AG04449 (cell line): ENCODE measurements at places on chromosomes 5 and 9.

DNA sequence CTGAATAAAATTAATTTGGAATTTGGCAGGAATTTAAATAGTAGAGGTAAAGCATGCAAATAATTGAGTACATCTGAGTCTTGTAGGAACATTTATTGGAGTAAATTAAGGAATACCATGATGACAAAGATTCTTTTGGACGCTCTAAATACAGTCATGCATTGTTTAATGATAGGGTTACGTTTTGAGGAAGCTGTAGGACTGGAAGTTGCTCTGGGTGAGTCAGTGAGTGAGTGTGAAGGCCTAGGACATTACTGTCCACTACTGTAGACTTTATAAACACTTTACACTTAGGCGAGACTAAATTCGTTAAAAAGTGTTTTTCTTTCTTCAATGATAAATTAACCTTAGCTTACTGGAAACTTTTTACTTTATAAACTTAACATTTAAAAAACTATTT is 113.0 kb downstream of the FAM170A start:
- DNase-seq = no peak

DNA sequence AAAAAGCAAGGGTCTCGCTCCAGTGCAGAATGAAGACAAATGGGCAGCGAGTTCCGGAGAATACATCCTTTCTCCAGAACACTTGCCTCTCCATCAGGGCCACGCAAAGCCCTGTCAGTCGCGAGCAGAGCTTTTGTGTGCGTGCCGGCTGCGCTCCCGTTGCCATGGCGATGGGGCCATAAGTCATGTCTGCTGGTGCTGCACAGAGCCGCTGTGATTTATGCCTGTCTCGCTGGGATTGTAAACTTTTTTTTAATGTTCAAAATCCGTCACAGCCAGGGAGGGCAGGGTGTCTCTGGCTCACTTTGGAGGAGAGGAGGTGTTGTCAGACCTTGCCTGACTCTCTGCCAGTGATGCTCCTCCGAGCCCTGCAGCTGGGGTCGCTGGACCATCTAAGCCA is 272.7 kb downstream of the TRIM32 start:
- DNase-seq = no peak

- no peak for DNase-seq
These were observed 82.9 kb downstream of the RAPGEF1 start for GRCh38 chr9:131657037-131657377.

DNA sequence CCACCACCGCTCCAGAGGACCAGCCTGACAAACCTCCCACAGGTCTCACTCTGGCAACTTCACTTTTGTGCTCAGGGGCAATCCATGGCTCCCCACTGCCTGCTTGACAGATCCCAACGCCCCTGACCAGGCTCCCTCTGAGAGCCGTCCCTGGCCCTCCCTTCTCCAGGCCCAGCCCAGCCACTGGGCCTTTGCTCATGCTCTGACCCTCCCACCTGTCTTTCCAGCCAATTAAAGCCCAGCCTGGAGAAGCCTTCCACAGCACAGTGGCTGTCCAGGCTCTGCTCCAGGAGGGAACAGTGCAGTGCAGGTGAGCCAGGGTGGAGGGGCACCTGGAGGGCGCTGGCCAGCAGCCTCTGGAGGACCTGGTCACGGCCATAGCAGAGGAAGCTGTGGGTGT is 3.3 kb downstream of the ENTPD2 start:
- no peak for DNase-seq

DNA sequence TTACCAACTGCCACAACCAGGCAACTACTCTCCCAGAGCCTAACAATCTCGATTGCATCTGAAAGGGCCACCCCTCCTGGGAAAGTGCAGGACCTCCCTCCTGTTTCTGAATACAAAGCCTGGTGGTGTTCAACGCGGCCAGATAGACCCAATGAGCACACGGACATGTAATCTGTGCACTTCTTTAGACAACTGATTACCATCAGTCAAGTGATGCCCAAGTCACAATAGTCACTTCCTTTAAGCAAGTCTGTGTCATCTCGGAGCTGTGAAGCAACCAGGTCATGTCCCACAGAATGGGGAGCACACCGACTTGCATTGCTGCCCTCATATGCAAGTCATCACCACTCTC is 739 bp downstream of the C9orf72 start:
- DNase-seq = no peak

DNA sequence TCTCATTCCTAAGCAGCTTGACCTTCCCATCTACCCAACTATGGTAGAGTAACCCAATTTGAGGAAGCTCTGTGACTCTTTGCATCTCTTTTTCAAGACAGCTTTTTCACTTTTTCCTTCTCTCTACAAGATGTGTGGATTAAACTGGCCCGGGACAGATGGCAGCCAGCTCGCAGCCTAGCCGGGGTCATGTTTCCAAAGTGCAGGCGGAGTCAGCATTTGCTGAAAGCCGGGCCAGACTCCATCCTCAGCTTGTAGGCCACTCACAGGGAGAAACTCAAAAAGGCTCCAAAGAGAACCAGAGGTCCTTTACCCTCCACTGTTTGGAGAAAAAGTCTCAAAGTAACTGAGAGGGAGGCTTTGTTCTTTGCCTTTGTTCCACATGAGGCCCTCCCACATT is 286.8 kb upstream of the PANK3 start:
- no peak for DNase-seq

DNA sequence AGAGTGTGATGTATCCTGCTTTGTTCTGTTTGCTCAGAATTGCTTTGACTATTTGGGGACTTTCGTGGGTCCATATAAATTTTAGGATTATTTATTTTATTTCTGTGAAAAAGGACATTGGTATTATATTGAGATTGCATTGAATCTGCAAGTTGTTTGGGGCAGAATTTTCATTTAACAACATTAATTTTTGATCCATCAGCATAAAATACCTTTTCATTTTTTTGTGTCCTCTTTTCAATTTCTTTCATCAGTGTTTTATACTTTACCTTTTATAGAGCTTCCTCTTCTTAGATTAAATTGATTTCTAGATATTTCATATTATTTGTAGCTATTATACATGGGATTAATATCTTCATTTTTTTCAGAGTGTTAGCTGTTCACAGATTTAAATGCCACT is 40.8 kb upstream of the FBXL7 start:
- no peak for DNase-seq

DNA sequence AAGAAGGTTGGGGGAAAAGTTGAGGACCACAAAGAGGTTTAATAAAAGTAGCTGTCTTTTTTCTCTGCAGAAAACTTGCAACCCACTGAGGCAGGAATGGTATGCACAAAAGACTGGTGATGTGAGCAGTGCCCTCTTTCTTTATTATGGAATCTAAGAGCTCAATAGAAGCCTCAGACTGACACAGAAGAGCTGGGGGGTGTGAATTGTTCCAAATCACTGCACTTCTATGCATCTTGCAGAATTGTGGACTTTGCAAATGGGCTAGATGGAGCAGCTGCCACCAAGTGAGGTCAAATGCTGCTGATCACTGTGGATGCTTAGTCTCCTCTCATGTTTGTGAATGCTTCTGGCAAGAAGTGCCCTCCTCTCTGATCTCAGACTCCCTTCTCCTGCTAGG is 227.1 kb downstream of the ZSWIM6 start:
- no peak for DNase-seq

DNA sequence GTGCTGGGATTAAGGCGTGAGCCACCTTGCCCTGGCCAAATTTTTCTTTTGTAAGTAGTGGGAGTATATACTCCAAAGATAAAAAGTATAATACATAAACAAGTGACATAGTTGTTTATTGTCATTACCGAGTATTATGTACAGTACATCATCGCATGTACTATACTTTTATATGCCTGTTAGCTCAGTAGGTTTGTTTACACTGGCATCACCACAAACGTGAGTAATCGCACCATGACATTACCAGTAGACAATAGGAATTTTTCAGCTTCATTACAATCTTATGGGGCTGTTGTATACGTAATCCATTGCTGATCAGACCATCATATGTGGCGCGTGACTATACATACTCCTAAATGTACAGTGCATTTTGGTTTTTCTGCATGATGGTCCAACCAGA is 9.8 kb downstream of the SECISBP2 start:
- no peak for DNase-seq

DNA sequence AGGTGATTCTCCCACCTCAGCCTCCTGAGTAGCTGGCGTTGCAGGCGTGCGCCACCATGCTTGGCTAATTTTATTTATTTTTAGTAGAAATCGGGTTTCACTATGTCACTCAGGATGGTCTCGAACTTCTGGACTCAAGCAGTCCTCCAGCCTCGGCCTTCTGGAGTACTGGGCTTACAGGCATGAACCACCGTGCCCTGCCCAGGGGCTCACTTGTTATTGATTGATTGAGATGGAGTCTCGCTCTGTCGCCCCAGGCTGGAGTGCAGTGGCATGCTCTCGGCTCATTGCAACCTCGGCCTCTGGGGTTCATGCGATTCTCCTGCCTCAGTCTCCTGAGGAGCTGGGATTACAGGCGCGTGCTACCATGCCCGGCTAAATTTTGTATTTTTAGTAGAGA is 1.6 kb downstream of the HSPA4 start:
- no peak for DNase-seq

GRCh38 chr5:91277840-91278239 is 105.3 kb downstream of the ARRDC3 start:
- no peak for DNase-seq

DNA sequence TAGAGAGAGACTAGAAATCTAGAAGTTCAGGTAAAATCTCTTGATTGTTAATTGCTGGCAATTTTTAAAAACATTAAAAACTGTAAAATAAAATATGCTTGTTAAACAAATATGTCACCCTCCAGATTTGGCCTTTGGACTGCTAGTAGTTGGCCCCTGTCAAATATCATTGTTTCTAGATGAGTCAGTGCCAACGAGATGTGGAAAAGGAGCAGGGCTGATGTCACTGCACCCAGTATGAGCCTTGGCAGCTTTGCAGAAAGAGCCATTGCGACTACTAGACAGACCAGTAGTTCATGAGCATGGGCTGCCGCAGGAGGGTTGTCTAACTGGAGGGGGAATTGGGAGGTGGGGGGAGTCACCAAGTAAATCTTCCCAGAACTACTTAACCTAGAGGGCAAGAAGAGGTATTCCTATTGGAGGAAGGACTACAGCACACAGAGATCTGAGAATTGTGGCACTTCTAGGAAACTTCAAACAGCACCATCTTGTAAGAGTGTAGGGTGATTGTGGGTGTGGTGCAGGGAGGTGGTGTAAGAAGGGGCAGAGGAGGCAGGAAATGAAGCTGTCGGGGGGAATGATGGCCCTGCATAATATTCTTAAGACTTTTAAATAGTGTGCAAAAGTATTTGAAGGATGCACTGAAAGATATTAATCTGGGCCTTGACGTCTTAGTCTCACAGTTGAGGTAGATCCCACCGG is 7.1 kb upstream of the DOCK2 start:
- DNase-seq = peak; percentile 62

- no peak for DNase-seq
These were observed 39.6 kb upstream of the TIFAB start for GRCh38 chr5:135491552-135492318.

GRCh38 chr5:147400881-147401280 is 109.0 kb downstream of the DPYSL3 start:
- DNase-seq = no peak

DNA sequence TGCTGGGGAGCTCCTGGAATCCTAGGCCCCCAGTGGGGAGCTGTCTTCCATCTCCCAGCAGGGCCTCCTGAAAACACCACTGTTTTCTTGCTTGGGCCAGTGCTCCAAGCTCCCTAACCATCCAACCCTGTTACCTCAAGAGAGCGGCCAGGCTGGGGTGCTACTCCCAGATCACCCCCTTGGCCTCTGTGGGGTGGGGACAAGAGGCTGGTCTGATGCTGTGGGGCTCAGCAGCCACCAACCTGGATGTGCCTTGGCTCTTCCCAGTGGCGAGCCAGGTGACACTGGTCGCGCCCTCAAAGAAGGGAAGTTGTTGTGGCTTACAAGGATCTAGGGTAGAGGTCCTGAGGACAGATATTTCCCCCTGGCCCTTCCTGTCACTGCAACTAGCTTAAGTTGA is 49.0 kb downstream of the SECISBP2 start:
- no peak for DNase-seq

GRCh38 chr5:111511174-111511830 is 1.0 kb downstream of the STARD4 start:
- no peak for DNase-seq

- no peak for DNase-seq
These were observed 232.2 kb downstream of the SYK start for GRCh38 chr9:91033797-91034196.

- no peak for DNase-seq
These were observed 70.5 kb downstream of the DMRT2 start for GRCh38 chr9:1120500-1121165.

DNA sequence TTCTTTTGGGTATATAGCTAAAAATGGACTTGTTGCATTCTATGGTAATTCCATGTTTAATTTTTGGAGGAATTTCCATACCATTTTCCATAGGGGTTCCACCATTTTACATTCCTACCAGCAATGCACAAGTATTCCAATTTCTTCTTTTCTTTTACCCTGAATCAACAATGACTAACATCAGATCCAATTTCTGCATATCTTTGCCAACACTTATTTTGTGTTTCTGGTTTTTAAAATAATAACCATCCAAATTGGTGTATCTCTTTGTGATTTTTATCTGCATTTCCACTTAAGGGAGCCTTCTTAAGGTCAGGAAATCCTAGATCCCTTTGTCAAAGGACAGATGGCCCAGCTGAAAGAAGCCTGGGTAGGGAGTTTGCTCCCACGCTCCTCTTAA is 29.5 kb upstream of the SMU1 start:
- no peak for DNase-seq

- no peak for DNase-seq
These were observed 161.8 kb downstream of the NTRK2 start for GRCh38 chr9:84831377-84831776.

DNA sequence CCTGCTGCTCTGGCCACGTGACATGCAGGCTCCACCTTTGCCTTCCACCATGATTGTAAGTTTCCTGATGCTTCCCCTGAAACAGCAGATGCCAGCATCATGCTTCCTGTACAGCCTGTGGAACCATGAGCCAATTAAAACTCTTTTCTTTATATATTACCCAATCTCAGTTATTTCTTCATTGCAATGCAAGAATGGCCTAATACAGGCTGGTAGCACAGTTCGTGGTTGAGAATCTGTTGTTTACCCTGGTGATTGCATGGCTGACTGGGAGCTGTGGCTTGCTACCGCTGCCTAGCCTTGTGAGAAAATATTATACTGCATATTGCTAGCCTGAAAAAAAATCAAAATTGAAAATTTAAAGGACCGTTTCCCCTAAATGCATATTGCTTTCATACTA is 44.8 kb upstream of the PTPN3 start:
- DNase-seq = no peak

DNA sequence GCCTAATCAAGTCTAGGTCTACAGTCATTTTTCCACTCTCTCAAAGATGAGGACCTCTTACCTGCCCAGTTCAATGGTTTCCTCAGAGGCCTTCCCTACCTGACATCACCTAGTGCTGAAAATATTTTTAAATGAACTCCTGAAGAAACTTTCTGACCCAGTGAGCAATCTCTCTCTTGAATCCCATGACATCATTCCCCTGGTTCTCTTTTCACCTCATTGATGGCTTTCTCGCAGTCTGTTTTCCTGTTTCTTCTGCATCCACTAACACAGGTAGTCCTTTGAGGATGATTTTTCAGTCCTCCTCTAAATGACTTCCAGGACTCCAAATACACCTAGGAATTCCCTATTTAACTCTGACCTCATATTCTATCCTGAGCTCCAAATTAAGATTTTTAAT is 40.3 kb downstream of the SCAI start:
- no peak for DNase-seq

GRCh38 chr5:57002959-57003485 is 51.1 kb upstream of the MIER3 start:
- DNase-seq = no peak
